ENCODE measurements at places on chromosomes 13 and 19.

DNA sequence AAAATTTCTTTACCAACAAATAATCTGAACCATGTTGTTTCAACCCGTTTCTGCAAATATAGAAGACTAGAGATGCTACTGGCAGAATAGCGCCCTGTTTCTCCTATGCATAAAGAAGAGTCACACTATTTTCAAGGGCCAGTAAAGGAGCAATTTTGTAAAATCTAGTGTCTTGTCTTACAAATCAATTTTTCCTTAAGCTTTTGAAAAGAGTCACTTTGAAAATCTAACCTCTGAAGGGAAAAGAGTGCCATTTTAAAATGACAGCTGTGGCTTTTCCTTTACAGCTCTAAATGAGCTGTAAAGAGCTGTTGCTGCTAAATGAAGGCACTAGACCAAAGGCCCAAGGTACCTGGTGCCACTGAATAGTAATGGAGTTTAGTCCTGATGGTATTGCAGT is 16.9 kb upstream of the GTF2F2 start:
- H3K27me3 ChIP-seq = peaks cover 10% of the 10 kb centered on the region
- no peak overlapping the region for H3K4me3 ChIP-seq
- H3K36me3 ChIP-seq = no peaks in the 10 kb centered on the region
- DNase-seq = no peak
- H3K4me1 ChIP-seq = peaks cover 1% of the 10 kb centered on the region

DNA sequence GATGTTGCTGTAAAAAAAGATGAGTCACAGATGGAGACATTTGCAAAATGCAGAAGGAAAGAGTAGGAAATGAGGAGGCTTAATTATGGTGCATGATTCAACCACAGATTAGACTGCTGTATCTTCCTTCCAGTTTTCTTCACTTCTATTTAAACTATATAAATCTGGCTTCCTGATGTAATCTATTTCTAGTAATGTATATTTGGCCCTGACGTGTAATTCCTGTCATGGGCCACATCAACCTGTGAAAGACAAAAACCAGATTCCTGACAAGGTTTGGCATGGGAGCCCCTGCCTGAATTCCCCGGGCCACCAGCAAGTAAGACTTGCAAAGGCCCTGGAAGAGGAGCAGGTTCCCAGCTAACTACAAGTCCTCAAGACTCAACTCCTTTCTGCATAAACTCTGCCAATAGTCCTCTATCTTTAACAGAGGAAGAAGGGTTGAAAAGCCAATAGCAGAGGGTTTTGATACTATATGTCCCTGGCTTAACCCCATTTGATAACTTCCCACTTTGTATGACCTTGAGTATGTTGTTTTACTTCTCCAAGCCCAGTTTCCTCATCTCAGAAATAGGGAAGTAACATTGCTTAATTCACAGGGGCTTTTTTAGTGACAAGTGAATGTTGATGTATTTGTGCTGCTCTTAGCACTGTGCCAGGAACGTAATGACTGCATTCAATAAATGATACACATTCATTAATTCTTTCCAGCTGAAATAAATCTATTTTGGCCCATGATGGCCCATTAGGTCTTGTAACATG is 172.7 kb downstream of the SPRY2 start:
- no peaks in the 10 kb centered on the region for H3K27me3 ChIP-seq
- H3K27ac ChIP-seq = no peak overlapping the region
- no peaks in the 10 kb centered on the region for H3K4me1 ChIP-seq
- H3K4me3 ChIP-seq = no peak overlapping the region
- no peak for DNase-seq
- H3K36me3 ChIP-seq = no peaks in the 10 kb centered on the region

DNA sequence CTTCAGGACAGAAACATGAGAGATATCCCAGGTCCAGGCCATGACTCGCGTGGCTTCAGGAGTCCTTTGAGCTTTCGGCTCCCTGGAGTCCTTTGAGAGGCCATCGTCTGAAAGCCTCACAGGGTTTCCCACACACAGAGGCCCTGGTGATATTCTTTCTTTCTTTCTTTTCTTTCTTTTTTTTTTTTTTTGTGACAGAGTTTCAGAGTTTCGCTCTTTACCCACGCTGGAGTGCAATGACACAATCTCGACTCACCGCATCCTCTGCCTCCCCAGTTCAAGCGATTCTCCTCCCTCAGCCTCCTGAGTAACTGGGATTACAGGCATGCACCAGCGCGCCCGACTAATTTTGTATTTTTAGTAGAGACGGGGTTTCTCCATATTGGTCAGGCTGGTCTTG is 5.5 kb downstream of the SIN3B start:
- no peak overlapping the region for H3K4me3 ChIP-seq
- peaks cover 25% of the 10 kb centered on the region for H3K36me3 ChIP-seq
- H3K27me3 ChIP-seq = no peaks in the 10 kb centered on the region
- no peak overlapping the region for H3K27ac ChIP-seq
- DNase-seq = no peak
- H3K4me1 ChIP-seq = peaks cover 21% of the 10 kb centered on the region

- H3K27ac ChIP-seq = no peak overlapping the region
- no peak overlapping the region for H3K4me3 ChIP-seq
- H3K27me3 ChIP-seq = no peaks in the 10 kb centered on the region
- H3K36me3 ChIP-seq = no peaks in the 10 kb centered on the region
These were observed 646.3 kb upstream of the SLITRK1 start for GRCh38 chr13:84528408-84529070.

DNA sequence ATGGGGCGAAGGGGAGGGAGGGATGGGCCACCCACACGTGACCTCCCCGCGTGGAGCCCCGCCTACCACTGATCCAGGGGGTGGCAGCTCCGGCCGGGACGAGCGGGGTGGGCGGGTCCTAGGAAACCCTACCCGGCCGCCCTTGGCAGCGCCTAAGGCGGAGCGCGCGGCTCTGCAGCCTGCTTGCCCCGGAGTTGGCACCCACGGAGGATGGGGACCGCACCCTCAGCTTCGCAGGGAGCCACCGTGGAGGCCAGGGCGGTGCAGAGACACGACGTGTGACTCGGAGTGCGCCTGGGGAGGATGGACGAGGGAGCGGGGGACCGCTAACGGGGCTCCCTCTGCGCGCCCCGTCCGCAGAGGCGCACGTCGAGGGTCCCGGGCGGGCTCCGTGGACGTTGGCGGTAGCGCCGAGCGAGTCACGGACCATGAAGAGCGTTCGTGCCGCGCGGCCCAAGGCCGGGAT is at the start of gene RGS9BP:
RGS9BP (plus strand) TSS at position 129 of the 466 bp plus-strand sequence. CDS start 416 bp downstream, outside the sequence.
- peaks cover 2% of the 10 kb centered on the region for H3K36me3 ChIP-seq
- peak within 1 kb of the TSS; percentile 29 for H3K27ac ChIP-seq
- peaks cover 25% of the 10 kb centered on the region for H3K27me3 ChIP-seq
- peak; percentile 62 for DNase-seq

GRCh38 chr19:49852631-49853126 is 1.7 kb downstream of the PTOV1 start:
- H3K36me3 ChIP-seq = peaks cover 16% of the 10 kb centered on the region
- no peak for DNase-seq
- peaks cover 3% of the 10 kb centered on the region for H3K27me3 ChIP-seq
- H3K4me3 ChIP-seq = peak overlapping the region; percentile 73
- peaks cover 36% of the 10 kb centered on the region for H3K4me1 ChIP-seq
- H3K27ac ChIP-seq = peak overlapping the region; percentile 48

DNA sequence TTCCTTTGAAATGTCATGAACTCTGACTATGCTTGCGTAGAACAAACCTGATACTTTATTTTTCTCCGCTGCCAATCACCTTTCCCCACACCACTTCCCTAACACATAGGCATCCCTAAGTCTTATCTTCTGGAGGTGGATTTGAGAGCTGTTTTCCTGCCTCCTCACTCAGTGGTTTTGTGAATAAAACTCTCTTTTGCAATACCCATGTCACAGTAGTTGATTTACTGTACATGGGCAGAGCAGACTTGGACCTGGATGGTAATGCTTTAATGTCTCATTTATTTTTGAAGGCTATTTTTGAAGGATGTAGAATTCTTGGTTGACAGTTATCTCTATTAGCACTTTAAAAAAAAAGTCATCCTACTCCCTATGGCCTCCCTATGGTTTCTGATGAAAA is 881.8 kb downstream of the SLITRK5 start:
- H3K27ac ChIP-seq = no peak overlapping the region
- H3K36me3 ChIP-seq = no peaks in the 10 kb centered on the region
- no peak for DNase-seq
- H3K4me3 ChIP-seq = no peak overlapping the region

GRCh38 chr13:20993661-20994440 is 67.5 kb downstream of the LATS2 start:
- H3K4me3 ChIP-seq = no peak overlapping the region
- H3K36me3 ChIP-seq = no peaks in the 10 kb centered on the region
- no peaks in the 10 kb centered on the region for H3K27me3 ChIP-seq
- H3K27ac ChIP-seq = no peak overlapping the region
- no peak for DNase-seq

DNA sequence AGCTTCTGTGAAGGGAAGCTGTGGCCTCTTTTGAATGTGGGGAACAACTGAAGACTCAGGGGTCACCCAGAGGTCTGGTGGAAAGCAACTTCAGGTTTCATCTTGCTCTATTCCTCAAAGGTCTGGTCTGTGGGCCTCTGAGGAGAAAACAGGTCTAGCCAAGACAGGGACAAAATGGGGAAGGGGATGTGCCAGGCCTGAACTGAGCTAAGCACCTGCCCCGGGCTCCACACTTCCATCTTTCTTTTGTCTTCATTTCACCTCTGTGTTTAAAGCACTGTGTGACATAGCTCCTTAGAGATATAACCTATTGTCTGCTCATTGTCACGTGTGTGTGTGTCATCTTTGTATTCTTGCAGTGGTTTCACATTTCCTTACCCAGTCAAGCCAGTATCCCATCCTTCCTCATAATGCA is 19.9 kb upstream of the GDF15 start:
- H3K27ac ChIP-seq = no peak overlapping the region
- peaks cover 14% of the 10 kb centered on the region for H3K36me3 ChIP-seq
- H3K27me3 ChIP-seq = no peaks in the 10 kb centered on the region
- DNase-seq = no peak

DNA sequence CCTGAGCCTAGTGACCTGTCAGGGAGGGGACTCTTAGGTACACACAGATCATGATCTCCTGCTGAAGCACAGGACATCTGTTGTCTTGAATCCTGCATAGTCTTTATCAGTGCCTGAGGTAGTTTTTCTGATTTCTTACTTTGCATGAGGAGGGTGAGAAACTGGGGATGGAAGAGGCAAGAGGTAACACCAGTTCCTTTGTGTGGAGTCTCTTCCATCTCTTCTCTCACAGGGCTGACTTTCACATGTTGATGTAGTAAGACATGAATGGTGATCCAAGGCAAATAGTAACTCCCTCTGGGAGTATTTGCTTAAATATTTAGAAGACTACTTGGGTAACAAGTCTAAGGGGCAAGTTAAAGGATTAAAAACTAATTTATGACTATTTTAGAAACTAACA is 9.5 kb downstream of the NBEA start:
- DNase-seq = no peak
- no peak overlapping the region for H3K27ac ChIP-seq
- H3K4me3 ChIP-seq = no peak overlapping the region
- peaks cover 1% of the 10 kb centered on the region for H3K4me1 ChIP-seq
- H3K27me3 ChIP-seq = peaks cover 3% of the 10 kb centered on the region

DNA sequence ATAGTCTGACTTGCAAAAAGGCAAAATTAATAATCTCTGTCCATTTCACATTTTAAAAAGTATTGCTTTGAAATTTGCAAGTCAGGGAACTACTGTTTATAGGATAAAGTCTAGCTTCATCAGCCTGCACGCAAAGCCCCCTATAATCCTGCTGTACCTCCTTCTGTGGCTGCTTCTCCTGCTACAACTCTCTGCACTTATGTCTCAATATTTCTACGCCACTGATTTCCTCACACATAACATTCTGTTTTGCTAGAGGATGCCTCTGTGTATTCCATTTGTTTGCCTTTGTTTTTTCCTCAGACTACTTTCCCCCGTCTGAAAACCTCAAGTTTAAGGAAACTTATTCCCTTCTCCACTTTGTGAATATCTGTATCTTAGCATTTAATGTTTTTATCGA is 389.9 kb downstream of the RFC3 start:
- DNase-seq = no peak
- no peaks in the 10 kb centered on the region for H3K36me3 ChIP-seq
- no peaks in the 10 kb centered on the region for H3K27me3 ChIP-seq

DNA sequence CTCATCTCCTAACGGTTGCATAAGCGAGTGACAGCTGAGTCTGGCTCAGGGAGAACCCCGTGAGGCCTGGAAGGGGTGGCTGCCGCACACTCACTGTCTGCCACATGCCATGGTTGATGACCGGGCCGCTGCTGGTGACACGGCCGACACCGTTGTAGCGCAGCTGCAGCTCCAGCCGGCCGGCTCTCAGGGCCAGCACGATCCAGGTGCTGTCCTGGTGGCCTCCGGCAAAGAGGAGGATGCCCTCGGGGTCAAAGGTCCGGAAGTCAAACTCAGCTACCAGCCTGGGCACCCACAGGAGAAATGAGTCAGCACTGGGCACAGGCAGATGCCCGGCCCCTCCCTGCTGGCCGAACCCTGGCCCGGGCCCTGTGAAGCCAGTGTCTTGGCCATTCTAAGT is 31.7 kb downstream of the GAS6 start:
- H3K27ac ChIP-seq = no peak overlapping the region
- H3K4me1 ChIP-seq = no peaks in the 10 kb centered on the region
- H3K4me3 ChIP-seq = no peak overlapping the region
- H3K27me3 ChIP-seq = peaks cover 4% of the 10 kb centered on the region
- no peaks in the 10 kb centered on the region for H3K36me3 ChIP-seq

DNA sequence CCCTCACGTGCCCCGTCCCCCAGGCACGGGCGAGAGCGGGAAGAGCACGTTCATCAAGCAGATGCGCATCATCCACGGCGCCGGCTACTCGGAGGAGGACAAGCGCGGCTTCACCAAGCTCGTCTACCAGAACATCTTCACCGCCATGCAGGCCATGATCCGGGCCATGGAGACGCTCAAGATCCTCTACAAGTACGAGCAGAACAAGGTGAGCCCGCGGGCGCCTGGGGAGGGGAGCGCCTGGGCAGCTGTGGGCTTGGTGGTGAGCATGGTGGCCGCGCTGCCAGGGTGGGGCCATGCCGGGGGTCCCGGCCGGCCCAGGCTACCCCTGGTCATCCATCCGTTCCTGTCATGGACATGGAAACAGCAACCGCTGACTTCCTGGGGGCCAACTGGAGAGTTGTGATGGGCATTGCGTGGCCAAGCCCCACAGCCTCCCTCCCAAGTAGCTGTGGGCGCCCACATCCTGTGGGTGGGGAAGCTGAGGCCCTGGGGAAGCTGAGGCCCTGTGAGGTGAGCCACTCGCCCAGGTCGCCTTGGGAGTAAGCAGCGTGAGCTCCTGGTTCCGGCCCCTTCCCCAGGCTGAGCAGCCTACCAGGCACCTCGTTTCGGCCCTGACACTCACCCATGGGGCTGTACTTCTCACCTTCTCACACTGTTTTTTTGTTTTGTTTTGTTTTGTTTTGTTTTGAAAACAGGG is 16.1 kb downstream of the GNA11 start:
- H3K27me3 ChIP-seq = no peaks in the 10 kb centered on the region
- H3K4me3 ChIP-seq = no peak overlapping the region
- no peak overlapping the region for H3K27ac ChIP-seq
- DNase-seq = no peak
- peaks cover 2% of the 10 kb centered on the region for H3K4me1 ChIP-seq

GRCh38 chr13:42422681-42423080 is 150.7 kb downstream of the AKAP11 start:
- DNase-seq = no peak
- H3K4me3 ChIP-seq = no peak overlapping the region
- peaks cover 37% of the 10 kb centered on the region for H3K36me3 ChIP-seq
- H3K27me3 ChIP-seq = no peaks in the 10 kb centered on the region
- peaks cover 29% of the 10 kb centered on the region for H3K4me1 ChIP-seq
- no peak overlapping the region for H3K27ac ChIP-seq

GRCh38 chr13:32887617-32888016 is 128.6 kb upstream of the KL start:
- peaks cover under 1% of the 10 kb centered on the region for H3K4me1 ChIP-seq
- H3K36me3 ChIP-seq = peaks cover 1% of the 10 kb centered on the region
- no peak for DNase-seq
- no peak overlapping the region for H3K27ac ChIP-seq

Measured in activated naive CD8-positive, alpha-beta T cell treated with anti-CD3 and anti-CD28 coated beads for 36 hours (primary cell).